ENCODE measurements at places on chromosomes 12 and 14.

- DNase-seq = no peak
Measured at GRCh38 chr14:104586832-104587620, 7.5 kb downstream of the C14orf180 start.

GRCh38 chr12:93247313-93247991 is 130.3 kb upstream of the NUDT4 start:
- DNase-seq = no peak

- DNase-seq = no peak
Measured at GRCh38 chr12:21690704-21691368, 33.2 kb upstream of the LDHB start.

- DNase-seq = no peak
Measured at GRCh38 chr12:65792724-65793123, 31.6 kb upstream of the HMGA2 start.

DNA sequence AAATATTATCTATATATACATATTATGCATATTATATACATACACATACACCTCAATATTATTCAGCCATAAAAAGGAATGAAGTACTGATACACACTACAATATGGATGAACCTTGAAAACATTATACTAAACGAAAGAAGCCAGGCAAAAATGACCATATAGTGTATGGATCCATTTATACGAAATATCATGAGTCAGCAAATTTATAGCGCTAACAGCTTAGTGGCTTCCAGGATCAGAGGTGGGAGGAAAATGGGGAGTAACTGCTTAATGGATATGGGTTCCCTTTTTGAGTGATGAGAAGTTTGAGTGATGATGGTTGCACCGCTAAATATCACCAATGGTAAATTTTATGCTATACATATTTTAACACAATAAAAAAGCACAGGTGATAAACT is 32.7 kb downstream of the PTGER2 start:
- no peak for DNase-seq

DNA sequence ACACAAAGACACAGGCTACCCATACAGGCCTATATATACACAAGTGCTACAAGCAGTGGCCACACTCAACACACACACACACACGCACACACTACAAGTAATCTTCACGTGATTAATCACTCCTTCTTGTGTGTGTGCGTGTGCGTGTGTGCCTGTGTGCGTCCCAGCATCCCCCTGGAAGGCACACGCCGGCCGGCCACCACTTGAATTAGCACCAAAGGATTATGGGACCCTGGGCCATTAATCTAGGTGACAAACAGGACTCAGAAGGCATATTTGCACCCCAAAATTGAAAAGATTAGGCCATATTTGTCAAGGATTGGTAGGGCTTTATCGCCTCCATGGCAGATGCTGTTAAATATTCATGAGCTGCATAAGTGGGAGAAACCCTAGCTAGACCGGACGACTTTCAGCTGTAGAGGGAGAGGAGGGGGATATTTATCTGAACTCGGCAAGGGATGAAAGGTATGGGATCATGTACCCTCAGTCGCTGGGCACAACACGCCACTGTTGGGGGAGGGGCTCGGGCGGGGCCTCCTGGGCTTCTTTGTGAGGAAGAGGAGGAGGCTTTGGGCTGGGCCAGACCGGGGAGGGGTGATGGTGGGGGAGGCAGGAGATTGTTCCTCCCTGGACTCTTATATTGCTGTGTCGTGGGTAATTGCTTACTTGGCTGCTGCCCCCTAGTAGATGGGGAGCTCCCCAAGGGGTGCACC is 89.6 kb upstream of the LHX5 start:
- DNase-seq = no peak

DNA sequence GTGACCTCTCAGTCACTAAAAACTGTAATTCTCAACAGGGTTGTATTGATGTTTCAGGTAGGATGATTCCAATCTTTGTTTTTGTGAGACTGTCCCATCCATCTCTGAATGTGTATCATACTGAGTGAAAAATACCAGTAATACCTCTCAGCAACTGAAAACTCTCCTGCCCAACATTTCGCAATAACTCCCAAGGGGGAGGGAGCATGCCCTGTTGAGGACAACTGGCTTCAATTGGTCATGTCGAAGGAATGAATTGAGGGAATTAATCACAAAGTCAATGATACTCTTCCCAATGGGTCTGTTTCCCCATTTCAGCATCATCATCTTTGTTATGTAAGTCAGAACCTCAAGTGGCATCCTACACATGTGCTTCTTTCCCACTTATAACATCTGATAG is 102.4 kb upstream of the E2F7 start:
- DNase-seq = no peak

DNA sequence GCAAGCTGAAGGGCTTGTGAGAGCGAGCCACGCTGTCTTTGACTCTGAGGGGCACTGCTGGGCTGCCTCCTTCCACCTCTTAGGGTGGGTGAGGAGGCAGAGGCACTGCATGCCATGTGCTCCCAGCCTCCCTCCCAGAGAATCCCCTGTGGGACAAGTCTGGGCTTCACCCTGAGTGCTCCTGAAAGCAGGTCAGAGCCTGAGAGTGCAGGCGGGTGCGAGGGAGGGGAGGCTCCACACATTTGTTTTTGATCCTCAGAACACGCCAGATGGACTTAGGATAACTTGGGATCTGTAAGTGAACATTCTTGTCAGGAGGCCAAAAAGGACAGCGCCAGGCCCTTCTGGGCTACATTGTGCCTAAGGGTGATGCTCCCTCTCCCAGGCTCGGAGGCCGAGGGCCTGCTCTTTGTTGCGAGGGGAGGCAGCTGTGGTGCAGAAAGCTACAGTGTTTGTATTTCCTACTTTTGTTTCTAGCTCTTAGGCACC is 155.4 kb downstream of the TMX1 start:
- no peak for DNase-seq

- no peak for DNase-seq
Measured at GRCh38 chr12:68118096-68118755, 41.3 kb downstream of the IFNG start.

GRCh38 chr12:57993834-57994233 is 52.5 kb downstream of the ATP23 start:
- DNase-seq = no peak

DNA sequence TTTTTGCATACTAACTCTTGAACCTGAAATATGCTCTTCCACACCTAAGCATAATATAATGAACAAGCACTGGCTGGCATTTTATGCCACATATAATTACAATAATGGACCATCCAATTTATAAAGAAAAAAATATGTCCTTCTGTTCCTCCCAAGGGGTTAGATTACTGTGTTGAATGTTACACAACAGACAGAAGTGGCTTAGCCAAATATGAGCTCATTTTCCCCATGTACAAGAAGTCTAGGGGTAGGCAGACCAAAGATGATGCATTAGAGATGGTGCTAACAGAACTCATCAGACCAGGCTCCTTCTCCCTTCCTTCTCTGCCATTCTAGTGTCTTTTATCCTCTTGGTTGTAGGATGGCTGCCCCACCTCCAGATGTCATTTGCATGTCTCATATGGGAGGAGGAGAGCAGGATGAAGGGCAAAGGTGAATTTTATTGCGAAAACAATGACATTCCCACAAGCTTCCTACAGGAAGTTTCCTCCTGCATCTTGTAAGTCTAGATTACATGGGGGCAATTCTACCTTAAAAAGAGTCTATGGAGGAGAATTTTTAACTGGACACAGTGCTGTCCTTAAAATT is 43.9 kb upstream of the SLC2A13 start:
- no peak for DNase-seq

DNA sequence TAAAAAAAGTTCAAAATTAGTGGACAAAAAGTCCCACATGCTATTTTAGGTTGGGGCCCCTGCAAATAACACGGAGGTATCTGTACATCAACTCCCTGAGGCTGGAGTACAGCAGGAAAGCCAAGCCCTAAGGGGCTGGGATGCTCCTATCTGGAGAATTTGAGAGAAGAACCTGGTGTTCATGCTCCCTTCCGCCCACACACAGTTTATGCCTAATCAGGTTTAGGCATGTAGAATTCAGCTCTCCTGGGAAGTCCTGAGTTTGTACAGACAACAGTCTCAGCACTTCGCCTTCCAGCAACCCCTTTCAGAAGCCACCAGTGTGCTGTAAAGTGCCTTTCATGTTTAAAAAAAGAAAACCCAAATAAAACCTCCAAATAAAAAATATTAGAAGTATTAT is 237.3 kb upstream of the GRIP1 start:
- no peak for DNase-seq

- no peak for DNase-seq
Measured at GRCh38 chr14:68139431-68140075, 320.0 kb downstream of the RAD51B start.

- no peak for DNase-seq
Measured at GRCh38 chr12:66035288-66035966, 95.1 kb downstream of the LLPH start.

DNA sequence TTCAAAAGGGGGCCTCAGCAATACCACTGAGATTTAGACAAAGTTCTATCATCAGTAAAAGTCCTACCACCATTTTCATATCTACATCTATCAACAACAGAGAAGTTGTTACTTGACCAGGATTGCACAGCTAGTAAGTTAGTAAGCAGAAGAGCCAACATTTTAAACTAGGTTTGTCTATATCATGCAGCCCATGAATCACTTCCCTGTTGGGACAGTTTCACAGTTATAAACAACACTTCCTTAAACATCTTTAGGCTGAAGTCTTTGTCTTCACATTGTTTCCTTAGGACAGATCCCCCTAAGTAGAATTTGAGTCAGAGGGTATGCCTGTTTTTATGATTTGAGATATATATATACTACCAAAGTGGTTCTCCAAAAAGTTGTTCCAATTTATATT is 68.5 kb downstream of the DAO start:
- DNase-seq = no peak

DNA sequence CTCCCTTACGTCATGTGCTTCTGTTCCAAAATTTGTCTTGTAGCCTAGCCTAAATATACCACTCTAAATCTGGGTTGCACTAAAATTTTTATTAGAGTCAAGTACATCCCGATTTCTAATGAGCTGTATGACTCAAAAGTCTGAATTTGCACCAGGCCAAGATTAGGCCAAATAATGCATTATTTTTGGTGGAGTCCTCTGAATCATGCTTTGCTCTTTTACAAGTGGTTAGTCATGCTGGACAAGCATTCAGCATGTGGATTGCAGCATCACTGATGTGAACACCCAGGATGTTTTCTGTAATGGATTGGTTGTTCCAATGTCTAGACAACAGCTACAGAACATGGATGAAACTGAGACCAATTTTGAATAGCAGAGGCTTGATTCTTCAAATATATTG is 23.7 kb downstream of the HEBP1 start:
- no peak for DNase-seq

- DNase-seq = no peak
Measured at GRCh38 chr14:23608454-23608853, 27.7 kb upstream of the DHRS2 start.

- DNase-seq = no peak
Measured at GRCh38 chr14:87491816-87492215, 501.2 kb downstream of the GALC start.

DNA sequence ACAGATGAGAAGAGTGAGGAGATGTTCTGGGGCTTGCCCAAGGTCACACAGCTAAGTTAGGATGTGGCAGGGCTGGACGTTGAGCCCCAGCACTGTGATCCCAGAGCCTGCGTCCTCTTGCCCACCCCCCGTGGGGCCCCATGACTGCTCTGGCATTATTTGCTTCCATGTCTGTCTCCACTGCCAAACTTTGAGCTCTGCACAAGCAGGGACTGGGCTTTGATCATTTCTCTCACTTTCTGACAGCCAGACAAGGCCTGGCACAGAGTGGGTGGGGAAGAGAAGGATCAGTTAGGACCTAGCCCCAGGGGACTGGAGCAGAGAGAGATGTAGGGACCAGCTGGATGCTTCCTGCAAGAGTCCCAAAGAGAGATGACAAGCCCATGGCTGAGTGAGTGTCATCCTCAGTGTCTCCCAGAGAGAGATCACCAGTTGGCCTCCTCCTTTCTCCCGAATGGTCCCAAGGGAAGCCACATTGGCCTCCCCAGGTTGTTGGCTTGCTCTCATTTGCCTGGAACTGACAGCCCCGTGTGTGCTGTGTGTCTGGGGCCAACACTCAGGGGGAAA is 126.7 kb upstream of the PWP1 start:
- DNase-seq = no peak

DNA sequence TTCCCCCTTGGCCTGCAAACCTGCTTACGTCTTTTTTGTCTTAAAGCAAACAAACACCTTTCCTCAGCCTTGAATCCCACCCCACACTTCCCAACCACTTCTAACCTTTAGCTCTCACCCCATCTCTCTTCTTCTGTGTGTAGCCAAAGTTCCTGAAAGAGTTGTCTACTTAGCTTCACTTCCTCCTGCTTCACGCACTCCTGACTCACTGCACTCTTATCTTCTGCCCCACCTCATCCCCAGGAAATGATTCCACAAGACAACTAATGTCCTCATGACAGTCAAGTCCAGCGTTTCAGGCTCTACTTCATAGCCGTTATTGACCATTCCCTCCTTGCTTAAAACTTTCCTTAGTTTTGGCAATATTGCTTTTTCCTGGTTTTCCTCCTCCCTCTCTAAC is 22.4 kb downstream of the EIF2B2 start:
- no peak for DNase-seq

DNA sequence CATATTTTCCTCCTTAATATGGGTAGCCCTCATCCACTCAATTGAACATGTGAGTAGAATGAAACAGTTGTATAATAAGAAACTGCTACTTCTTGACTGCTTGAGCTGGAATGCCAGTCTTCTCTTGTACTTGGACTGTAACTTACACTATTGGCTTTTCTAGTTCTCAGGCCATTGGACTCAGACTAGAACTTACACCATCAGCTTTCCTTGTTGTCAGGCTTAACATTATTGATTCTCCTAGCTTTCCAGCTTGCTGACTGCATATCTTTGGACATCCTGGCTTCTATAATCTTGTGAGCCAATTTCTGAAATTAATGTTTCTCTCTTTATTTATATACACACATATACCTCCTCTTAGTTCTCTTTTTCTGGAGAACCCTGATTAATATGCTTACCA is 24.8 kb downstream of the CCDC91 start:
- no peak for DNase-seq

GRCh38 chr14:72513965-72514659 is 379.8 kb downstream of the DPF3 start:
- no peak for DNase-seq

GRCh38 chr12:94793191-94793595 is 142.8 kb upstream of the TMCC3 start:
- DNase-seq = no peak

GRCh38 chr12:18819484-18819883 is 81.6 kb downstream of the CAPZA3 start:
- no peak for DNase-seq

DNA sequence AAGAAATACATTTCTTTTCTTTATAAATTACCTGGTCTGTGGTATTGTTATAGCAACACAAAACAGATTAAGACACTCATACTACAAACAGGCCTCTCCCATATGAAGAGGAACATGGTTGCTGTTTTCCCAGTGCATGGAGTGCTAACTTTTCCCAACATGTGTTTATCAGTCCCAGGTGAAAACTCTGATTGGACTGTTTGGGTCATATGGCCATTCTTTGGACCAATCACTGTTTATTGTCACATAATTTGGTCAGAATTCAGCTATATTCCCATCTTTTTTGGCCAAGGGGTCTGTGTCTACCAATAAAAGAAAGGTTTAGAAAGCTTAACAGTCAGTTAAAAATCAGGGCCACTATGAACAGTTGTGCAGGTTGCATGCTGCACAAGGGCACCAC is 35.4 kb upstream of the CCDC60 start:
- DNase-seq = no peak

GRCh38 chr14:62745496-62745895 is 299.8 kb downstream of the KCNH5 start:
- DNase-seq = no peak

GRCh38 chr14:64879635-64880220 is at the start of gene SPTB:
Gene SPTB, minus strand, starts transcription at chr14:64879907. Its CDS starts 56,813 bp downstream, at chr14:64823094.
- peak; percentile 47 for DNase-seq

GRCh38 chr12:107223821-107224220 is 130.5 kb upstream of the CRY1 start:
- DNase-seq = no peak
